ENCODE measurements at places on chromosomes 16 and 17.

DNA sequence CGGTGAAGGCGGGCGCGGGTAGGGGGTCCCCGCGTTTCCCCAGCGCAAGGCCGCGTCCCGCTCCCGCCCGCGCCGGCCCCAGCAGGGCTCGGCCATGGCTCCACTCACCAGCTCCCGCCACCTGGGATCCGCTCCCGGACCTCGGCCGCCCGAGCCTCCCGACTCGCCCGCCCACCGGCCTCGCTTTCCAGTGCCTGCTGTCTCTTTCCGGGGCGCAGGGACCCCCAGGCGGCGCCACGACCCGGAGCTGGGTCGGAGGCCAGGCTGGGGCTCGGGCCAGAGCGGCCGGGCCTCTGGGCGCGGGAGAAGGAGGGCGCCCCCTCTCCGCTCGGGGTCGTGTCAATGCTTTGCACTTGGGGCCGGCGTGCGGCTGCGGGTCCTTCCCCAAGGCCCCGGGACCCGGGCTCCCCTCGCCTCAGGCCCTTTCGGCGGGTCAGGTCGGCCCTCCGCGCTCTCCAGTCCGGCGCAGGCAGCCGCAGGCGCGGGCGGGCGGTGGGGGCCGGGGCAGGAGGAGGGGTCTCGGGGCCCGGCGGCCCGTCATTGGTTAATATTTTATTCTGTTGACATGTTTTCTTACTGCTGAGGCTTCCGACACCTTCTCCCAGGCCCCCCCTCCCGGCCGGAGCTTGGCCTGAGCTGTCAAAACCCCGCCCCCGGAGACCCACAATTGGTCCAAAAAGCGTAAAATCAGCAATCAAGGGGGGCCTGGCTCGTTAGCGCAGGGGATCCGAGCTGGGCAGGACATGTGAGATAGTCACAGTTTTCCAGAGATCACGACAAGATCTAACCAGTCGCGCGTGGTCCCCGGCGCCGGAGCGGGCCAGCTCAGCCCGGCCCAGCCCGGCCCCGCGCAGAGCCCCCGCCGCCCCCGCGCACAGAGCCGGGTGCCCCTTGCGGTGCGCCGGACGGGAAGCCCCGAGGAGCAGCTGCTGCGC, at the start of gene TBX2:
Gene TBX2 (plus strand): TSS at position 713 of the 935 bp plus-strand sequence. CDS start 334 bp downstream, outside the sequence.
- no peak for DNase-seq

- DNase-seq: peak; percentile 7
These were observed 222.5 kb downstream of the C16orf78 start for GRCh38 chr16:49596068-49596467.

DNA sequence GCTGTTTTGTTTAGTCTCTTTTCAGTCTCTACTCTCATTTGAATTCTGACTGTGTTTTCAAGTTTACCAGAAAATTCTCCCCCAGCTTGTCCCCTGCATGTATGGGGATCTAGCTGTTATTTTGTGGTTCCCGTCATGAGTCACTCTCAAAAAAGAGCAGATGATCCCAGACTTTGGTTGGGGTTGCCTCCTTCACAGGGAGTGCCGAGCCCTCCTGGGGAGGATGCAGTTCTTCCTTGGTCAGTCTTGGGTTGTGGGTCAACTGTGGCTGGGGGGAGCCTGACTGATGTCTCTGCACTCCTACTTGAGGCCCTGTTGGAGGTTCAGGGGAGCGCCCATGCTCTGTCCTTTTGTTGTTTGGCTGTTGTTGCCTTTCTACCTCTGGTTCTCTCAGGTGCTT, 37.7 kb downstream of the EPN2 start:
- no peak for DNase-seq

DNA sequence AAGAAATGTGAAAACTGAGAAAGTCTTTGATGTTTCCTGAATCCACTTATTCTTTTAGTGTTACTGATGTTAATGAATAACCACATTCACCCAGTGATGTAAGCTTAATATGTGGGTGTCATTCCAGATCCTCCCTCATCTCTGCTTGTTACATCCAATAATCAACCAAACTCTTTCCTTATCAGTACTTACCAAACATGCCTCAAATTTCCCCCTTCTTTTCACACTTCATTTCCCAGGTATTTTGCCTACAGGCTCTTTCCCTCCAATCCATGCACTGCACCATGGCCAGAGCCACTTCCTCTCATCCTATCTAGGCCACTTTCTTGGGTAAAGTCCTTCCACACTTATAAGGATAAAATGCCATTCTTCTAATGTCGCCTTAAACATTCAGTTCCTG, 451.5 kb downstream of the NPIPA7 start:
- no peak for DNase-seq

GRCh38 chr17:49887744-49888360, 40.0 kb upstream of the TAC4 start:
- no peak for DNase-seq

- peak; percentile 74 for DNase-seq
These were observed 82.0 kb upstream of the ALOX12 start for GRCh38 chr17:6913608-6914443.

GRCh38 chr16:70804734-70805169, 3.8 kb upstream of the VAC14 start:
- no peak for DNase-seq

GRCh38 chr17:19003543-19004420, 782 bp downstream of the FAM83G start:
- peak; percentile 9 for DNase-seq

DNA sequence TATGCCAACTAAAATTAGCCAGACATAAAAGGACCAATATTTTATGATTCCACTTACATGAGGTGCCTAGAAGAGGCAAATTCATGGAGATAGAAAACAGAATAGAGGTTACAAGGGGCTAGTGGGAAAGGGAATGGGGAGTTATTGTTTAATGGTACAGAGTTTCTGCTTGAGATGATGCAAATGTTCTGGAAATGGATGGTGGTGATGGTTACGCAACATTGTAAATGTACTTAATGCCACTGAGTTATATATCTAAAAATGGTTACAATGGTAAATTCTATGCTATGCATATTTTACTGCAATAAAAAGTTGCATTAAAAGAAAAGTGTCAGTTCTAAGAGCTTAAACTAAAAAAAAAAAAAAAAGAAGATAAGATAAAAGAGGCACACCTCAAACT, 17.9 kb downstream of the MT1X start:
- DNase-seq: peak; percentile 13

- no peak for DNase-seq
These were observed 5.8 kb upstream of the RSL1D1 start for GRCh38 chr16:11857161-11857560.

DNA sequence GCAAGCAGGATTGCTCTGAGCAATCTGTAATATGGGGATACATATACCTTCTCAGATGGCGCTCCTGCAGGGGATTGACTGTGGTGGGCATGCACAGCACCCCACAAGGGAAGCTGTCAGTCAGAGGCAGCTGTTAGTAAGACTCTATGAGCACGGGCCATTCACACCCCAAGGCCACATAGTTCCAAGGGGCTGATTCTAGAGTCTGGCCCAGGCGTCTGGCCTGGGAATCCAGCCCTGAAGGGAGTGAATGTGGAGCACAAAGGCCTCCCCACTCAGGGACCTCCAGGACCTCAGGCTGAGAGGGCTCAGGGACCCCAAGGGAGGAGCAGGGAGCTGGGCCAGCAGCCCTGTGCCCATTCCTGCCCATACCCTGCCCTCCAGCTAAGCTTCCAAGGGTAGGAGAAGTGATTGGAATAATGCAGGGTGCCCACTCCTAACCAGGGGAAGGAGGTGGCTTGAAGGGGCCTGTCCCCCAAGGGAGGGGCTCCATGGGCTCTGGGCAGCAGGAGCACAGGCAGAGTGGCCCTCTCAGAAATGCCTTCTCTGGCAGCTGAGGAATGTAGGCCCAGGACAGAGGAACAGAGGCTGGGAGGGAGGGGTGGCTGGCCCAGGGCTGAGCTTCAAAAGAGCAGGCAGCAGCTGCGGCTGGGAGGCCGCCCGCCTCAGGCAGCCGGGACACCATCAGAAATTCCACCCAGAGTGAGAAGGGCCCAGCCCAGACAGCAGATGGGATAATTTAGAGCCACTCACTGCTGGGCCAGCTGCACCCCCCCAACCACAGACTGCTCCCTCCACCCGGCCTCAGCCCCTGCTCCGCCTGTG, 48.9 kb upstream of the MRPS23 start:
- DNase-seq: no peak
